Sigmoid colon (tissue), 7 donors: ENCODE measurements at places on chromosomes 12 and 14. TPM values are rescaled to one million over a fixed set of nuclear protein-coding genes. Genes with fewer than 3 reads are reported as not detected.
A peak's percentile ranks its signal among the peaks of the same experiment; 100 is the strongest.

- no peaks in the 10 kb centered on the region for H3K27me3 ChIP-seq
- DNase-seq = no peak
- peaks cover 10% of the 10 kb centered on the region for H3K36me3 ChIP-seq
- H3K4me1 ChIP-seq = no peaks in the 10 kb centered on the region
- no peak overlapping the region for H3K27ac ChIP-seq
Observed at GRCh38 chr14:102464846-102465341, 44.7 kb downstream of the ANKRD9 start.

DNA sequence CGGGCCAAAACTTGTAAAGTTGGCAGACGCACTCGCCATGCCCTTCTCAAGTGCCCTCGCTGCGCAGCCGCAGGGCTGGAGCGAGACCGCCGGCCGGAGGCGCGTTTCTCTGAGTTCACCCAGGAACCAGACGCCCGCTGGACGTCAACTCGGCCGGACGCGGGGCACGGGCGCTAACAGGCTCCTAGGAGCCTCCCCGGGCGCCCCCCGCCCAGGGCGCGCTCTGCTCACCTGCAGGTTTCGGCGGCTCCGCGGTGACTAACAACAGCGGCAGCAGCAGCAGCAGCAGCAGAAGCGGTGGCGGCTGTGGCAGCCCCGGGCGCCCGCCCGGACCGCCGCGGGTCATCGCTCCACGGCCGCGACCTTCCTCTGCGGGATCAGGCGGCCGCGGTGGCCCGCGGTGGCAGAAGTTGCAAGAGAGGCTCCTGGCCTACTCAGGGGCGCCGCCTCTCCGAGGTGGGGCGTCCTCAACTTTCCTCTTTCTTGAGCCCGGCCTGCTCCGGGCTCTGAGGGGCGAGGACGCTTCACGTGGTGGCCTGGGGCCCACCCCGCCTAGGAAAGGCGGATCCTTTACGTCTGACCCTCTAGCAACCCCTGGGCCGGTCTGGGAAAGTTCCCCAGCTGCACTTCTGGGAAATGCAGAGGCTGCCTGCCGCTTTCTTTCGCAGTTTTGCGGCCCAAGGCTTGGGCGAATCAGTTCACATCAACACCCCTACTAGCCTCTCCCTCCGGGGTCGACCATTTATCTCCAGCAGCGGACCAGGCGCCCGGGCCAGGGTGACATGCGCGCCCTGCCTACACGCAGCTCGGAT lies at the start of gene PLBD1:
Gene PLBD1, minus strand, starts transcription at position 533 of the 812 bp plus-strand sequence. Its CDS starts 187 bp downstream, at position 346.
- H3K27me3 ChIP-seq = no peaks in the 10 kb centered on the region
- no peaks in the 10 kb centered on the region for H3K4me1 ChIP-seq
- peak within 1 kb of the TSS; percentile 60 for H3K4me3 ChIP-seq

- no peak overlapping the region for H3K27ac ChIP-seq
- no peaks in the 10 kb centered on the region for H3K27me3 ChIP-seq
- DNase-seq = peak; percentile 59
Observed at GRCh38 chr14:67851785-67852410, 32.3 kb downstream of the RAD51B start.

GRCh38 chr12:127419111-127419510 lies 847.9 kb upstream of the TMEM132C start:
- H3K36me3 ChIP-seq = no peaks in the 10 kb centered on the region
- no peak overlapping the region for H3K27ac ChIP-seq
- no peak for DNase-seq
- H3K4me1 ChIP-seq = no peaks in the 10 kb centered on the region

DNA sequence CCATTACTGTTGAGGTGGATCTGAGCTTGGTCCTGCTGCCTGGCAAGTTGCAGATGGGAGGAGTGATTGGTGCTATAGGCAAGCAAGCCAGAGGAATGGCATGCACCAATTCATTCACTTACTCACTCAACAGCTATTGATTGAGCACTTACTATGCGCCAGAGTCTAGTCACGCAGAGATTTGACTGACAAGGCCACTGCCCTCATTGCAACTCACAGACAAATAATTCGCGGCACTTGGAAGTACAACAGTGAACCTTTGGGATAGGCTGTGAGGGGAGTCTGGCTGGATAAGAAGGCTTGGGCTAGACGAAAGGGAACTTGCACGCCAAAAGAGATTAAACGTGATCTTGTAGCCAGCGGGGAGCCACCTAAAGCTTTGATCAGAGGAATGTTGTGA lies 96.2 kb downstream of the NEDD1 start:
- no peak overlapping the region for H3K4me3 ChIP-seq
- H3K4me1 ChIP-seq = no peaks in the 10 kb centered on the region
- no peak for DNase-seq
- H3K36me3 ChIP-seq = no peaks in the 10 kb centered on the region

GRCh38 chr12:104626069-104626837 lies 169.5 kb downstream of the CHST11 start:
- no peak overlapping the region for H3K27ac ChIP-seq
- no peaks in the 10 kb centered on the region for H3K4me1 ChIP-seq
- no peaks in the 10 kb centered on the region for H3K27me3 ChIP-seq
- no peak overlapping the region for H3K4me3 ChIP-seq
- DNase-seq = no peak

GRCh38 chr14:99287269-99287942 lies 15.4 kb upstream of the BCL11B start:
- no peaks in the 10 kb centered on the region for H3K36me3 ChIP-seq
- DNase-seq = no peak
- H3K4me1 ChIP-seq = no peaks in the 10 kb centered on the region

RPAP3 gene
- 22.5 TPM for total RNA-seq

OSGEP gene
- total RNA-seq = 34.1 TPM

PTCSC3 gene
- not detected for total RNA-seq

RNASE4 gene
- 138 TPM for total RNA-seq
